ENCODE measurements at places on chromosomes 4 and X.

DNA sequence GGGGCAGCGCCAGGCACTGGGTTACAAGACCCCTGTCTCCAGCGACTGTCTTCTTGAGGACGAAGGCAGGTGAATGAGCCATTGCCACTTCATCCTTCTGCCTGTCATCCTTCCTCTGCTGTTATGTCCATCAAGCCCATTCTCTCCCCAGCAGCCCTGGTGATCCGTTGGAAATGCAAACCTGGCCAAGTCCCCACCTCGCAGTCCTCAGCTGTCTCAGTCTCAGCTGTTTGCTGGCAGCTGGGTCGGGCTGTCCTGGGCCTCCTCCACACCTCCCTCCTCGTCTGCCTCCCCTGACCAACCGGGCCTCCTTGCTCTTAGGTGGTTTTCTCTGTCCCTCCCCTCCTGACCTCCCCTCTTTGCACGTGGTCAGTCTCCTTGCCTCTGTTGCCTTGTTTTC, 38.0 kb downstream of the PTTG2 start:
- no peak for DNase-seq

DNA sequence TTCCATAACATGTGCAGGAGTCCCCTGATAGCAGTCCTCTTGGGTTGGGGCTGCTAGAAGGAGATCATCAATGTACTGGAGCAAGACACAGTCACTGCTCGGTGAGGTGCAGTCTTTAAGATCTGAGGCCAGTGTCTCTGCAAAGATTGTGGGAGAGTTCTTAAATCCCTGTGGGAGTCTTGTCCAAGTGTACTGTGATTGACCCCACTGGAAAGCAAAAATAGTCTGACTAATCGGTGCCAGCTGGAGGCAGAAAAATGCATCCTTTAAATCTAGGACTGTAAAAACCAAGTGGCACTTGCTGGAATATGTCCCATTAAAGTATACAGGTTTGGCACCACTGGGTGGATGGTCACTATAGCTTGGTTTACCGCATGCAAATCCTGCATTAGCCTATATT, 31.1 kb downstream of the SULT1E1 start:
- DNase-seq: no peak

GRCh38 chrX:72312311-72312940, 6.7 kb upstream of the CITED1 start:
- no peak for DNase-seq

DNA sequence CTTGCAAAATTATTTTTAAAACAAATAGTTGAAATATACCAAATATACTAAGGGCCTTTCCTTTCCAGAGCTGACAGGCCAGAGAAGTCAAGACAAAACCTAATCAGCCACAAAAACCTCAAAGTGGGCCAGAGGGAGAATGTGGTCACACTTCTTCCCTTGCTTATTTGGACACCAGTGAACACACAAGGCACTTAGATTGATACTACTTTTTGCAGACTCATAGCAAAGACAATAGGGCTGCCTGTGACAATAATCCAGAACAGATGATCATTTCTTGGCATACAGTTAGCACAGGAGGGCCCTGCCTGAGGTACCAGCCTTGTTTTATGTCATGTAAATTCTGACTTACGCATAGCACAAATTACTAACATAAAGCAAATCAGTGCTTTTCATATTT, 215.7 kb upstream of the NEIL3 start:
- DNase-seq: no peak

GRCh38 chrX:100710816-100711215, 21.1 kb downstream of the SYTL4 start:
- DNase-seq: no peak

DNA sequence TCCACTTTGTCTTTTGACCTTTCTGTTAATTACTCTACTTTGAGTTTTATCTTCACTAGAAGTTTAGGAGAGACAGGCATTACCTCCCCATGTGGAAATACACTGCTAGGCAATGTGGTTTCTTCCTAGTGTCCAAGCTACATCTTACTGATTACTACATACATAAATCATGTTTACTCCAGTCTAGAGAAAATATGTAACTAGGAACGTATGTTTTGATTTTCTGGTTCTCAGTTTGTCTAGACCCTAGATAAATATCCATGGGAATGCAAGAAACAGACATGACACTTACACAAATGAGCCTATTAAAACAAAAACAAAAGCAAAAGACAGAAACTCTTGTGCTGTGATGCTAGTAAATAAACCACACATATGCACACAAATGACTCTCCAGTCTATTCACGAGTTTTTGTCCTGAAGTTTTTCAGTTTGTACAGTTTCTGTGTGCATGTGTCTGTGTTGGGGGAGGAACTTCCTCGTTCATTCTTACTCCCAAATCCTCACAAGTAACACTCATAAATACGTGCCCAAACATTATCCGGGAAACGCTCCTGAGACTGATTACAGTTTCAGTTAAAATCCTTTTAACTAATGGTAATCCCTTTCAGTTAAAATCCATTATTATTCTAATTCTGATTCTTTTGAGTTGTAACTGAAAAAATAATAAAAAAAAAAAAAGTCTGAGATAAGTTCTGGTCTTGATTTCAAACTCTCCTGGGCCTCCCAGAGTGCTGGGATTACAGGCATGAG, 283.5 kb upstream of the FTHL17 start:
- no peak for DNase-seq

DNA sequence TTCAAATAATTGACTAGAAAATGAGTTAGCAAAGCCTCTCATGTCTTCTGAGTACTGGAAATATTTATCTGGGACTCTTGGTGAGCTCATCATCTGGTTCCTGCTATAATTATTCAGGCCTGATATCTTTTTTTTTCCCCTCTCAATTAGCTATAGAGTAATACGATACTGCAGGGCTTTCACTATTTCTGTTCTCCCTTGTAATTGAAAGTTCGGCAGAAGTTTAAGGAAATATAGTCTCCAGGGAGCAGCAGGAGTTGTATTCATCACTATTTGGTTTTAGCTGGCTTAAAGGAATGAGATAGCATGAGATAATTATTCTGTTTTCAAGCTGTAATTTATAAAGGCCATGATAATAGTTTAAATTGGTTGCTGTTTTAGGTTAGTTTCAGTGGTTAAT, 378.6 kb upstream of the EPHA5 start:
- no peak for DNase-seq

DNA sequence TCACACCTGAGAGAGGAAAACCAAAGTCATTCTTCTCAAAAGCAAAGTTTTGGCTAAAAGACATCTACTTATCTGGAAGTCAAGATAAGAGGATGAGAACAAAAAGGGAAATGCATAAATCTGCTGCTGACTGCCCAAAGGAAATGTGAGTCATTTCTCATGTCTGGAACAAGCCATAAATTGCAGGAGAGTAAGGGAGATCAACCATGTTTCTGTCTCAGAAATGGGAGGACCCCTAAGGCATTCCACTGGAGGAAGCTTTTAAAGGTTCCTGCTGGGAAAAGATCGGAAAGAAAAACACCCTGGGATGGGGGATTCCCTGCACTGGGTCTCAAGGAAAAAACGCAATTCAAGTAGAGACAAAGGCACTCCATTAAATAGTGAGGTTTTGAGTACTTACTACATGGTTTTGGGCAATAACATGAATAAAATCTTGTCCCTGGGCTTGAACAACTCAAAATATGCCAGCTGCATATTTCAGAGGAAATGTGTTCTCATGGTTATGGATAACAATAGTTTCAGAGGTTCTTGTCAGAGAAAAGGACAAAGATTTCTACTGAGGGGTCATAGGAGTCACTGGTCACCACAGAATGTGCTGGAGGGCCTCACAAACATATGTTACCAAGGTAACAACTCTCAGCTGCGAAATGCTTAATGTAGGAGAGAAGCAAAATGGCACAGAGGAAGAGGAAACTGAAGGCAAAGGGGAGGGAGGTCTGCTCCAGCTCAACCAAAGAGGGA, 19.3 kb downstream of the GPR143 start:
- no peak for DNase-seq

- no peak for DNase-seq
Observed at GRCh38 chrX:16039834-16040233, 83.5 kb upstream of the GRPR start.

DNA sequence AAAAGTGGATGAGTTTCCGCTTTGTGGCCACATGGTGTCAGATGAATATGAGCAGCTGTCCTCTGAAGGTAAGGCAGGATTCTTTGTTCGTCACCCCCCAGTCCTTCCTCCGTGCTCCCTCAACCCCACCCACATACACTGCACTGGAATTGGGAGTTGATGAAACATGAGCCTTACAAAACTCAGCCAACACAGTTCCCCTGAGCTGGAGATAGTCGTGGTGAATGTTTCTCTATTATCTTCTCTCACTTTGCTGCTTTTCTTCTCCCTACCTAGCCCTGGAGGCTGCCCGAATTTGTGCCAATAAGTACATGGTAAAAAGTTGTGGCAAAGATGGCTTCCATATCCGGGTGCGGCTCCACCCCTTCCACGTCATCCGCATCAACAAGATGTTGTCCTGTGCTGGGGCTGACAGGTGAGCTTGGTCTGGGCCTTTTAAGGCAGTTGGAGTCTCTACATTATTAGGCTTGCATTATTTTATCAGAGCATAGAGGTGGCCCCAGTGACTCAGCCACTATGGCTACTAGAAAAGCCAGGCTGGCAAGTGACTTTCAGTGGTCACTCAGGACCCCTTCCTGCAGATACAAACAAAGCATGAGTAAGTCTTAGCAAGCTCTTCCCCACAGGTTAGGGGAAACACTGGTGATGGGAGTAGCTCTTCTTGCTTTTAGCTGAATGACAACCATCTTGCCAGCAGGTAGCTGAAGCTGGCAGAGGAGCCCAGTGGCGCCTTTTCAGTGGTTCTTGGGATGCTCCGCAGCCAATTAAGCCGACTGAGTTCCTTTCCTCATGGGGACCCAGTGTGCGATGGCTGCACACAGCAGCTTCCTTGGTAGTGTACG, 1.6 kb downstream of the RPL10 start:
- no peak for DNase-seq

GRCh38 chrX:103607364-103608305, at the start of gene TCEAL3:
Gene TCEAL3 (plus strand): TSS chrX:103607963. CDS start chrX:103609065, 1,102 bp downstream.
- DNase-seq: peak; percentile 9

DNA sequence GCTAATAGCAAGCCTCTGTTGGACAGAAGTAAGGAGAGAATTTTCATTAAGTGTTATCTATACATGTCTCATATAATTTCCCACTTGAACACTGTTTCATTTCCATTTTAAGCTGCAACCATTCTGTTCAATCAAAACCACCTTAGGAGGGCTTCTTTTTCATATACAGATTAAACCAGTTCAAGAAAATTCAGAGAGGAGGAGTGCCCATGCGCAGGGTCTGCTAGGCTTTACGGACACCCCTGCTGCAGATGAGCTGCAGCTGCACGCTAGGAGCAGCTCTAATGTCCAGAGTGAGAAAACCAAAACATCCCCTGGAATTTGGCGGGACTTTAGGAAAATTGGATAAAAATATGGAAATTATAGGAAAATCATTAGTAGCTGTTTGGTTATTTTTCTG, 541.0 kb downstream of the SPRY1 start:
- DNase-seq: no peak

DNA sequence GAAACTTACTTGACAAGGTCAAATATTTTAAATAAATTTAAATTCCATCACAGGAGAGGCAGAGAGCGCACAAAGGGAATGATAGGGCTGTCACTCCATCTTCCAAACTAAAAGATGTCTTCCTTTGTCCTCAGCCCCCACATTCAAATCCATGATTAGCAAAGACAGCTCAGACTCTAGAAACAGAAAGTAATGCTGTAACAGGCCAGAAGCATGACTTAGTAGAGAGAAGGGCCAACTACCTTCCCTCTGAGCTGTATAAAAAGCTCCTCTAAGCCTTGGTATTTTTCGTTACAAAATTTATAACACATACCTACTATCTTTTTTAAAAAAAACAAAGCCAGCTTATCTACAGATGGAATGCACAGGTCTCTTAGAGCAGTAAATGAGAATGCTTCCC, 207.4 kb downstream of the MAPK10 start:
- no peak for DNase-seq

DNA sequence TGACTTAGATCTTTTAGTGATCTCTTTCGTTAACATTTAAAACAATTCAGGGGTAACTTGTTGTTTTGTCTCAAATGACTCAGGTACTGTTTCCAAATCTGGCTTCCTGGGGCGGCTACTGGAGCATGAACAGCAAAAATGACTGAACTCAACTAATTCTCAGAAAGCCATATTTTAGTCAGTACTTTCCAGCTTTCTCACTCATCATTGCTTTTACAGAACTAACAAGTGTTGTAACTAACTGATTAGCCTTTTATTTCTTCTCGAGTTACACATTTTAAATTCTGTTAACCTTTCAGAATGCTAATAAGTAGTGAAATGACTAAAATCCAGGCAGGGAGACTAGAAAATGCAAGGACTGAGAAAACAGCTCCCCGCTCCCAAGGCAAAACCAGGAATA, 55.3 kb downstream of the JADE3 start:
- no peak for DNase-seq

DNA sequence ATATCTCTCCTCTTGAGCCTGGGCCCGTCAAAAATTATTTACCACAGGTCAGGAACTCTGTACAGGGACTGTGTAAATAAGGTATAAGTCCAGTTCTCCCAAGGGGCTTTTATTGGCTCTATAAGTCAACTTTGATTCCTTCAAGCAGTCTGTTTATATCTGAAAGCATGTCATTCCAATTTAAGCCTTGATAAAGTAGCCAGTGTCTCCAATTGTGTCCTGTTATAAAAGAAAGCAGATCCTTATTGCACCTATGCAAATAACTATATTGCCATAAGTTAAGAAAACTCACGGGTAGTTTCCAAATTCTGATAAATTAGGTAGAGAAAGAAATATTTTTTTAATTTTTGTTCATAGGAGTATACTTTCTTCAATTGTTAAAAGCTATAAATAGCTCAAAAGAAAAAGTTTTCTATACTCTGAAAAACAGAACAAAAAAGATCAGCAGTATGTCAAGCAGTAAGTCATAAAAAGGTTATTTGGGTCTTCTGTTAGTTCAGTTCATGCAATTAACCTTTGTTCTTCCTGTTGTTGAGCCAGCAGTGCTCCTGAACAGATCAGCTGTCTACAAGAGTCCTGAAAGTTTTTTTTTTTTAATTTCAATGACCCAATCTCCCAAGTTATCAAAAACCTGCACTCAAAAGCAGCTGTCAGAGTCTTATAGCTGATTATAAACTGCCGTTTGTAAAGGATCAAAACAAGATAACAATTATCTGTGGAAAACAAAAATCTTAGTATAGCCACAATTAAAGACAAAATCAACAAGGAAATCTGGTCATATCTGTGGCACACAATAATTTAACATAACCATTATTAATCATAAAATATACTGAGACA, 178.4 kb upstream of the GALNT7 start:
- no peak for DNase-seq

DNA sequence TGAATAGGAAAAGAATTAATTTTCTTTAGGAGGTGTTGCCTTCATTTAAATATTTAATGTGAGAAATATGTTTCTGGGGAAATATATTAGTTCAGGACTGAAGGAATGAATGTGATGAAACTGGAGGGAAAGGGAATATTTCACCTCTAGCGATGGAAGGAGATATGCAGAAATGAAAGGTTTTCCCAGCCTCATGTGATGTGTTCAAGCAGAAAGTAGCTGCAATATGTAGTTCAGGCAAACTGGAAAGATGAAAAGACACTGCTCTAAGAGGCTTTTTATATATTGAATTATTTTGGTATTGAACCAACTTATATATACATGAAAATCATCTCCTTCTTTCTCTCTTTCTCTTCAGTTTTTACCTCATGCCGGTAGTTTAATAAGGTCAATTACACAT, 3.4 kb downstream of the GRID2 start:
- no peak for DNase-seq

Measured in NCI-H1930 (cell line).